Activated naive CD4-positive, alpha-beta T cell treated with Interleukin-2 at 50 U/mL for 16 hours (primary cell): ENCODE measurements at places on chromosomes 12 and 14.

GRCh38 chr14:32087173-32087861 is 10.2 kb downstream of the ARHGAP5 start:
- no peak for DNase-seq

- no peak for DNase-seq
These were observed 34.8 kb downstream of the TMCC3 start for GRCh38 chr12:94615260-94616181.

GRCh38 chr14:95541346-95541745 is 6.5 kb downstream of the GLRX5 start:
- no peak for DNase-seq

- no peak for DNase-seq
These were observed 89.1 kb upstream of the CPSF6 start for GRCh38 chr12:69150083-69150795.

DNA sequence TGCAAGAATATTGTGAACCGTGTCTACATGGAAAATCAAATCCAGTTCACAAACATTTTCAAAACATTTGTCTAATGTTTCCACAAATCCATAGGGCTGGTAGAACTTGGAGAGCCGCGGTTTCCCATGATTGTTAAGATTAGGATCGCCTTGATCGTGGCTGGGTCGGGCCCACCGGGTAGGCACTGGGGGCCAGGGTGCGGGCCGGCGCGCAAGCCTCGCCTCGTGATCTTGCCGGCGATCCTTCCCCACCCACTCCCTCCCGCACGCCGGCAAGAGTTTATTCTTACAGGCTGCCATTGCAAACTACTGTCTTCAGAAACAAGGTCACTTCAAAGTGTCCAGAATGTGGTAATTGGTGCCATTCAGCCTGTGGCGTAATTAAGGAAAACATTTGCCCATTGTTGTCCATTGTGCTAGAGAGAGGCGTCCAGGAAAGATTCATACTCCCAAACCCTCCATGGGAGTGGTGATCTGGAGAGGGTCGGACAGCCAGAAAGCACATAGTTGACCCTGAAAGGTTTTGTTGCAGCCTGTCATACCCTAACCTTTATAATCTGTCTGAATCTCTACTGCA is 95.5 kb downstream of the BORCS5 start:
- no peak for DNase-seq

DNA sequence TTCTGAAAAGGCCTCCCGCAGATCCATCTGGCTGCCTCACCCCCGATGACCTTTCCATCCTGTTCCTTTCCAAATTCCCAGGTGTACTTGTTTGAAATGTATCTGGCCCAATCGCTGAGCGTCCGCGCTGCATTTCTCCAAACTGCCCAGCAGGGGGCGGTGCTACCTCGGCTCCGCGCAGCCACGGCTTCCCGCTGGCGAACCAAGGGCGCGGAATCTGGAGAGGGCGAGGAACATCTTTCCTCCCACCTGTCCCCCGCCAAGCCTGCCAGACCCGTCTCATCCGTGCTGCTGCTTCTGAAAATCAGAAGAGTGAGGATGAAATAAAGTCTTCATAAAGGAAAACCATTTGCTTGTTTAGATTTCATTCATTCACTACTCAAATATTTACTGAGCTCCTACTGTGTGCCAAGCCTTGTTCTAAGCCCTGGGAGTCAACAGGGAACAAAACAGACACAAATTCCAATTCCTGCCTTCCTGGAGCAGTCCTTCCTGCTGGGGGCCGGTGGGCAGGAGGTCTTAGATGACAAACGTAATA is 16.8 kb upstream of the MYL2 start:
- peak; percentile 59 for DNase-seq

GRCh38 chr14:23056956-23057756 is at the start of gene CDH24:
CDH24 (minus strand) TSS chr14:23057520; CDS start chr14:23055733, 1,787 bp downstream.
- DNase-seq = peak; percentile 75

DNA sequence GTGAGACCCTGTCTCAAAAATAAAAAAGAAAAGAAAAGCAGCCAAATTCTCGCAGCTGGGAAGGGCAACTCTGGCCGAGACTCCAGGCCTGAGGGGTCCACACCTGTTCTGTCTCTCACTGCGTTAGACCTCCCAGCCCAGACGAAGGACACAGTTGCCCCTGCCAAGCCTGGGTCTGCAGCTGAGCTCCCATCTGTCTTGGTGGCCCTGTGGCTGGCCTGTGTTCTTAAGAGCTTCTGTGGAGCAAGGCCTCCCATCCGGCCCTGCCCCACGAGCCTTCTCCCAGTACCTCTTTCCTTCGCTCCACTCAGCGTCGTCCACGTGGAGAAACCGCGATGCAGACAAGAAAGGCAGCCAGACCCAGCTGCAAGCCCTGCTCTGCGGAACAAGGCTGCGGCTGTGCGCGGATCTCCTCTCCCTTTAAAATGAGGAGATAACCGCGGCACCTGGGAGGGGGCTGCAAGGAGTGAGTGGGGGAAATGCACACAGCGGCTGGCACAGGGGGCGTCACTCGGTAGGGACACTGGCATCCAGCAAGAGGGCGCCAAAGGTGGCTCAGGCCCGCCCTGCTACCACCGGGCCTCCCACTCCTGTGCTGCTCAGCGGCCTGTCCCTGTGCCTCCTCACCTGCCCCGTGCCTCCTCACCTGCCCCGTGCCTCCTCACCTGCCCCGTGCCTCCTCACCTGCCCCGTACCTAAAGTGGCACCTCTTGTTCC is 42.4 kb downstream of the LRRC74A start:
- DNase-seq = no peak

- peak; percentile 52 for DNase-seq
These were observed 74.1 kb downstream of the PITPNM2 start for GRCh38 chr12:123076604-123077297.

DNA sequence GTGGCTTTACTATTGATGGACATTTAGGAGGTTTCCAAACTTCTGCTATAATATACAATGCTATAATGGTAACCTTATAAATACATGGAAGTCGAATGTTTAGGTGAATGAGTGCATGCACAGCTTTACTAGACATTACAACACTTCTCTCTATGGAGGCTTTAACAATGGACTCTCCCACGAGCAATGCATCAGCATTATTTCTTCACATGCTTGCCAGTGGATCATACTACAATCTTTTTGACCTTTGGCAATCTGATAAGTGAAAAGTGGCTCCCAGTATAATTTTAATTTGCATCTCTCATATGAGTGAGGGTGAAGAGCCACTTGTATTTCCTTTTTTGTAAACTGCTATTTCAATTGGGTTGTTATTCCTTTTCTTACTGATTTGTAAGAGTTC is 18.2 kb downstream of the RDH12 start:
- no peak for DNase-seq

DNA sequence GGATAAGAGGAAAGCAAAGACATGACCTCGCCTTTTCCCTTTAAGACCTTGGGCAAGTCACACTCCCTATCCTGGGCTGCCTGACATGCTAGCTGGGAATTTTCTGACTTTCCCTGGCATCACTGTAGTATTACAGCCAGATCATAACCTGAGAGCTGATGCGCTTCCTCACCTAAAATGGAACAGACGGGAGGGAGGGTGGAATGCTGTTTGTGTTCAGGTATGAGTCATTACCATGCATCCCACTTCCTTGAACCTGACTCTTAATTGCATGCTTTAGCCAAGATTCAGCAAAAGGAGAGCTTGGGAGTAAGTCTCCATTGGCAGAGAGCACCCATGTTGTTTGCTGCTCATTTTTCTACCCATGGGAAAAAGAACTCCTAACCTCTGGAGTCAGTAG is 156.5 kb downstream of the KCNK10 start:
- DNase-seq = no peak

- no peak for DNase-seq
These were observed 52.3 kb downstream of the MBIP start for GRCh38 chr14:36268121-36268520.

- DNase-seq = no peak
These were observed 85.3 kb downstream of the RFLNA start for GRCh38 chr12:124379938-124380754.

- peak; percentile 63 for DNase-seq
These were observed 65.4 kb downstream of the TAOK3 start for GRCh38 chr12:118307069-118307954.
